Activated naive CD4-positive, alpha-beta T cell treated with anti-CD3 and anti-CD28 coated beads for 36 hours (primary cell): ENCODE measurements at places on chromosomes 5 and 9. TPM values are rescaled to one million over a fixed set of nuclear protein-coding genes. Genes with fewer than 3 reads are reported as not detected.

CCDC183 gene
- total RNA-seq: 0.38 TPM

- no peak overlapping the region for H3K27ac ChIP-seq
- H3K4me3 ChIP-seq: no peak overlapping the region
- H3K4me1 ChIP-seq: peaks cover 18% of the 10 kb centered on the region
- H3K27me3 ChIP-seq: no peaks in the 10 kb centered on the region
- no peak for DNase-seq
Measured at GRCh38 chr5:16559702-16560101, 57.1 kb downstream of the RETREG1 start.

GRCh38 chr9:133679466-133680061, 43.4 kb downstream of the DBH start:
- H3K4me3 ChIP-seq: no peak overlapping the region
- no peak for DNase-seq
- H3K4me1 ChIP-seq: peaks cover 58% of the 10 kb centered on the region
- H3K27ac ChIP-seq: no peak overlapping the region

LECT2 gene
- total RNA-seq: not detected

GRCh38 chr5:133236541-133236951, 184.7 kb downstream of the HSPA4 start:
- H3K4me3 ChIP-seq: no peak overlapping the region
- H3K4me1 ChIP-seq: peaks cover 4% of the 10 kb centered on the region
- H3K27ac ChIP-seq: no peak overlapping the region
- DNase-seq: no peak

F2RL2 gene
- not detected for total RNA-seq

GRCh38 chr5:55004729-55005128, 19.3 kb upstream of the GZMK start:
- DNase-seq: no peak
- H3K36me3 ChIP-seq: no peaks in the 10 kb centered on the region
- peaks cover 19% of the 10 kb centered on the region for H3K4me1 ChIP-seq
- H3K27ac ChIP-seq: no peak overlapping the region

DNA sequence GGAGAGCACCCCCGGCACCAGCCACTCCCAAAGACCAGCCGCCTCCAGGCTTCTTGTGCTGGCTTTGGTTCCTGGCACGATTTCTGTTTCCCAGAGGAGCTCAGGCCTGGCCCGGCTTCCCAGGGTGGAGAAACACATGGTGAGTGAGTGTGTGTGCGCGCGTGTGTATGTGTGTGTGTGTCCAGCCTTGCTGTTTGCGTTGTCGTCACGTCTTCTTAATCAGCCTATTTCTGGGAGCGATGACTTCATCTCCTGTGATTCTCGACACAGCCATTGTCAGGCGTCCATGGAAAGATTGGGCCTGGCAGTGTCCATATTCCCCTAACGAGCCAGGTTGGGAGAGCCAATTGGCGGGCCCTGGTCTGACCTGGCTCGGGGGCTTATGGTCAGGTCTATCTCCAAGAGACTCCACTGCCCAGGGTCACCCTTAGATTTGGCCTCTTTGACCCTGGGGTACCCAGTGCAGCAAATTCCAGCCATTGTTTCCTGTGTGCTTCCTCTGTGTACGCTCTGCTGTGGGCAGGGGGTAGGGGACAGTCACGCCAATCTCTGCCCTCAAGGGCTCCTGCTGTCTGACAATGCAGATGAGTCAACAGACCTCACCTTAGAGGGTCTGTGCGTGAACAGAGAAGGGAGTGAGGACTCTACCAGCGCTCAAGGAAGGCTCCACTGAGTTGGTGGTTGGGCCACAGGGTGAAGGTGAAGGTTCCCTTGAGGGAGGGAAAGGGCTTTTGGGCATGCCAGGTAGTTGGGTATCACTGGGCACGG, 73.8 kb downstream of the DAB2IP start:
- no peaks in the 10 kb centered on the region for H3K36me3 ChIP-seq
- H3K4me1 ChIP-seq: no peaks in the 10 kb centered on the region
- no peak for DNase-seq
- no peaks in the 10 kb centered on the region for H3K27me3 ChIP-seq
- no peak overlapping the region for H3K4me3 ChIP-seq

- H3K36me3 ChIP-seq: no peaks in the 10 kb centered on the region
- no peak for DNase-seq
- H3K4me1 ChIP-seq: no peaks in the 10 kb centered on the region
- no peak overlapping the region for H3K27ac ChIP-seq
- no peak overlapping the region for H3K4me3 ChIP-seq
Measured at GRCh38 chr5:168153263-168153875, 138.1 kb upstream of the WWC1 start.

DNA sequence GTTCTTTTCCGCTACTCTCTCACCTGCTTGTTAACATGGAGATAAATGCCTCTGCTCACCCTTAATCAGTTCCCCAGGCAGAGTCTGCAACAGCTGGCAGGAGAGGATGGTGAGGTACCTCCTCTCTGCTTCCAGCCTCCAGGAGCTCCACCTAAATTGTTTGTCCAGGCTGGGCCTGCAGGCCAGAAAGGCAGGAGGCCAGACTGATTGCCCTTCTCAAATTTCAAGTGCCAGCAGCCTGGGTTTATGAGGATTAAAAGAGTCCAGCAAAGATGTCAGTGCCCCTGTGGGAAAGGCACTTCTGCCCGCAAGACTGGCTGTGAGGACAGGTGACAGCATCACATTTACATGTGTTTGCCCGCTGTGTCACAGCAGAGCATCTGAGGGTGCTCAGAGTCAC, 19.8 kb downstream of the CORO2A start:
- H3K36me3 ChIP-seq: no peaks in the 10 kb centered on the region
- H3K27ac ChIP-seq: no peak overlapping the region
- peaks cover 24% of the 10 kb centered on the region for H3K4me1 ChIP-seq

- DNase-seq: no peak
- H3K27me3 ChIP-seq: peaks cover 5% of the 10 kb centered on the region
- H3K4me3 ChIP-seq: no peak overlapping the region
- H3K36me3 ChIP-seq: no peaks in the 10 kb centered on the region
- no peak overlapping the region for H3K27ac ChIP-seq
Measured at GRCh38 chr5:17184588-17184987, 32.8 kb upstream of the BASP1 start.

GRCh38 chr5:65105301-65105700, 336.6 kb downstream of the CWC27 start:
- H3K4me3 ChIP-seq: no peak overlapping the region
- no peak for DNase-seq
- H3K27ac ChIP-seq: no peak overlapping the region
- H3K4me1 ChIP-seq: peaks cover 41% of the 10 kb centered on the region
- H3K36me3 ChIP-seq: no peaks in the 10 kb centered on the region

- peaks cover 36% of the 10 kb centered on the region for H3K4me1 ChIP-seq
- peaks cover 6% of the 10 kb centered on the region for H3K27me3 ChIP-seq
- no peaks in the 10 kb centered on the region for H3K36me3 ChIP-seq
Measured at GRCh38 chr9:134405527-134405926, 79.3 kb downstream of the RXRA start.

DNA sequence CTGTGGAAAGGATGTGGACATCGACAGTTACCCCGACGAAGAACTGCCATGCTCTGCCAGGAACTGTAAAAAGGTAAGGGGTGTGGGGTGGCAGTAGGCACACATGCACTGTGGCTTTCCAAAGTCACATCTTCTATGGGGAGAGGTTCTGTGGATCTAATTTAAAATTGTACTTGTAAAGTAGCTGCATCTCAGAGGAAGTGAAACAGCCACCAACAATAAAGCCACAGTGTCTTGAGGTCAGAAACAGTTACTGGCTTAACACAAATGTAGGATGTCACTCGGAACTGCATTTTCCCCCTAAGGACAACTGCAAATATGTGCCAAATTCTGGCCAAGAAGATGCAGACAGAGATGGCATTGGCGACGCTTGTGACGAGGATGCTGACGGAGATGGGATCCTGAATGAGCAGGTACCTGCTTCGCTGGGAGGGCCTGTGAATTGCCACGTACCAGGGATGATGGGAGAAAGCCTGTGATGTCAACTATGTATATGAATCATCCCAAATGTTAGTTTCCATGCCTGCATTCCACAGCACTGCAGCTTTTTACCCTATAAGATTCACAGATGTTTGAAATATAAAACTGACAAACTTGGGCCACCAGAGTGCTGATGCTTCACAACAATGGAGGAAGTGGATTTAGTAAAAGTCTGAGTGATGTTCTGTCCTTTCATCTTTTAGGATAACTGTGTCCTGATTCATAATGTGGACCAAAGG, 35.3 kb downstream of the THBS4 start:
- no peaks in the 10 kb centered on the region for H3K4me1 ChIP-seq
- no peak overlapping the region for H3K27ac ChIP-seq
- no peaks in the 10 kb centered on the region for H3K36me3 ChIP-seq
- H3K4me3 ChIP-seq: no peak overlapping the region
- no peaks in the 10 kb centered on the region for H3K27me3 ChIP-seq

RLN2 gene
- total RNA-seq: 3.4 TPM
